Testis (tissue), 5 donors: ENCODE measurements at places on chromosomes 2 and 18.
A peak's percentile ranks its signal among the peaks of the same experiment; 100 is the strongest.

DNA sequence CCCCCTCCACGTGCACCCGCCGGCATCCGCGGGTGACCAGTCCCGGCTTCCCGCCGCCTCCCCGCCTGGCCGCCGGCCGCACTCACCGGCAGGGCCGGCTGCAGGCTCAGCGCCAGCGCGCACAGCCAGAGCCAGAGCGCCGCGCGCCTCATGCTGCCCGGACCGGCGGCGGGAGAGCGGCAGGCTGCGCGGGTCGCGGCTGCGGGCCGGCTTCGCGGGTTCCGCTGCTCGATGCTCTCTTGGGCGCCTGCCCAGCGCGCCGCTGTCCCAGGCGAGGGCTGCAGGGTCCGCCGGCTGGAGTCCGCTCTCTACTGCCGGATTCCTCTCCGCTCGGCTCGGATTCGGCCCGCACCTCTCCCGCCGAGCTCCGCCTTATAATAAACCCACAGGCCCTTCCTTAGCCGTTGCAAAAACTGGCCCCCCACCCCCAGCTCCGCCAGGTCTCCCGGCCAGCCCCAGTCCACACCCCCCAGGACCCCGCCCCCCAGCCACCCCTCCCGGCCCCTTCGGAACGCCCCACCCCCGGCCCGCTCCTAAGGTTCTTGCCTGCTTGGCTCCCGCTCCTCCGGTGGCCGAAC is at the start of gene SDC1:
Gene SDC1 (minus strand): TSS at position 415 of the 578 bp plus-strand sequence. CDS start 263 bp downstream, at position 152.
- DNase-seq, result peak; percentile 53

GRCh38 chr2:31253356-31254131 is 19.6 kb downstream of the EHD3 start:
- no peak for DNase-seq

- peak; percentile 31 for DNase-seq
Observed at GRCh38 chr2:239607517-239608191, 206.8 kb upstream of the HDAC4 start.

GRCh38 chr2:15359716-15360531 is 201.2 kb downstream of the NBAS start:
- DNase-seq, result no peak

GRCh38 chr2:222451224-222451674 is 26.9 kb downstream of the SGPP2 start:
- DNase-seq, result no peak

- no peak for DNase-seq
Observed at GRCh38 chr2:24010477-24011249, 778 bp downstream of the MFSD2B start.

GRCh38 chr18:77138270-77138669 is 5.7 kb upstream of the MBP start:
- no peak for DNase-seq

GRCh38 chr2:167729911-167730310 is 517.5 kb downstream of the STK39 start:
- no peak for DNase-seq

GRCh38 chr18:53551868-53552426 is 672.5 kb downstream of the MBD2 start:
- peak; percentile 41 for DNase-seq

DNA sequence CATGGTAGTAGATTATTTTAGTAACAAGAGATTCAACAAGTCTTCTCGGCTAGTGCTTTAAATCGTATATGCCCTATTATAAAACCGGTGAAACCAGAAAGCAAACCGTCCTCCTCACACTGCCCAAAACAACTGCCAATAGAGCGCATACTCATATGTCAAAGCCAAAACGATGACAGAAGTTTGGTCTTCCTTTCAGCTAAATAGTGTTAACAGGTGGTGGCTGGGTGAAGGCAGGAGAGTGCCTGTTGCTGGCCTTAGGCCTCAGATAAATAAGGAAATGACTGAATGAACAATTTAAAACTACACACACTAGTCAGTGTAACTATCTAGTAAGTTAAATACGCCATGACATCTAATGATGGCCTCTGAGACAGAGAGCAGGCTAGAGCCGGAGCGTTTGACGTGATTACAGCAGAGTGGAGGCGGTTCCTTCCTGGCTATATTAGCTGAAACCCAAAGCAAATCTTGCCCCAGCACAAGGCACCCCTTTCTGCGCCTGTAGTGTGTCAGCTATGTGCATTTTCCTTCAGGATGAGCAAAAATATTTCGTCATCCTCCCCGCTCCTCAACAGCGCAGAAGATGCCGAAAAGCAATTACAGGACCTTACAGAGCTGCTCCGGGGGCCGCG is 1.6 kb downstream of the LONRF2 start:
- peak; percentile 65 for DNase-seq

- peak; percentile 37 for DNase-seq
Observed at GRCh38 chr2:106843910-106844250, 42.1 kb downstream of the ST6GAL2 start.

- DNase-seq, result no peak
Observed at GRCh38 chr2:142038826-142039225, 92.0 kb downstream of the LRP1B start.

GRCh38 chr2:219285373-219285735 is 6.2 kb downstream of the DNAJB2 start:
- no peak for DNase-seq

DNA sequence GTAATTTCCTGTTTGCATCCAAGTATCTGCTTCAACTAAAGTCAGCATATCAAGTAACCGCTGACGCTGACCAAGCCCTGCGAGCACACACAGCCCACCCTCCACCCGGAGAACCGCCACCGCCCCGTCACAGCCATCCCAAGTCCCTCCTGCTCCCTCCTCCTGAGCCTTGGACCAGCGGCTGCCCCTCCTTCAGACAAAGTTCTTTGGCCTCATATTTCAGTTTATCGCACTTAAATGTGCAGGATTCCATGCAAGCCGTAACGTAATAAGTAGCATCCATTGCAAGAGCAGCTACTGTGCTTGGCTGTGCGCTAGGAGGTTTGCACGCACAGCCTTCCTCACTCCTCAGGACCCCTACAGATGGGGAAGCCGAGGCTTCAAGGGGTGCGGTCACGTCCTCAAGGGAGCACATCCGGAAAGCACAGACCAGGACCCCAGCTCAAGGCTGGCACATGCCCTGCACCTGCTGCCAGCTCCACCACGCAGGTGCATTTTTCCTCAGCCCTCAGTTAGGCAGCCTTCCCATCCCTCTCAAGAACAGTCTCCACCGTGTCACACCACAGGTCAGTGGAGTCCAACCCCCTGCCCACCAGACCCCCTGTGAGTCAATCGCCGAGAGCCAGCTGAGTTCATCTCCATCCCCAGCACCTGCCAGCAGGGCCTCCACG is 17.1 kb downstream of the PXDN start:
- no peak for DNase-seq

- no peak for DNase-seq
Observed at GRCh38 chr2:143001501-143001900, 124.0 kb downstream of the KYNU start.

- no peak for DNase-seq
Observed at GRCh38 chr2:102109016-102109415, 33.5 kb upstream of the IL1R1 start.

- DNase-seq, result no peak
Observed at GRCh38 chr2:233117811-233118647, 57.9 kb downstream of the INPP5D start.

DNA sequence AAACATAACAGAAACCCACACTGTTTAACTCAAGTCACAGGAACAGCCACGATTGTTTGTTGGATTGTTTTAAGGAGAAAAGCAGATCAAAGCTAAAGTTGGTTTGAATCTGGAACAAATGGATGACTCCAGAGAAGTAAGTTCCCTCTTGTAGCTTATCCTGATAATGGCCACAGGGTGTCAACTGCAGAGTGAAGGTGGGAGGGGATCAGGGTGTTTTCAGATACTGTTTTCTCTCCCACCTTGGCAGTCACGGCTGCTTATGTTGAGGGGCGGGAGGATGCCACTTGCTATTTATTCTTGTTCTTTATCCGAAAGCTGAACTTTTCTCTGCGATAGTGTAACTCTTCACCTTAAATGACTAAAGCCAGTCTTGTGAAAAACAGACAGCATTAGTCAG is 36.5 kb upstream of the INPP4A start:
- no peak for DNase-seq

GRCh38 chr2:68196120-68196716 is 38.5 kb downstream of the PNO1 start:
- peak; percentile 44 for DNase-seq

GRCh38 chr2:115650827-115651226 is 1208.4 kb downstream of the DPP10 start:
- no peak for DNase-seq

- no peak for DNase-seq
Observed at GRCh38 chr2:2805263-2805662, 474.2 kb upstream of the MYT1L start.
